ENCODE measurements at places on chromosomes 11 and 22. TPM values are rescaled to one million over a fixed set of nuclear protein-coding genes. Genes with fewer than 3 reads are reported as not detected.

PHF5A gene
- 82.3 TPM for total RNA-seq

- DNase-seq: no peak
Measured at GRCh38 chr22:45518580-45518991, 15.9 kb downstream of the FBLN1 start.

DNA sequence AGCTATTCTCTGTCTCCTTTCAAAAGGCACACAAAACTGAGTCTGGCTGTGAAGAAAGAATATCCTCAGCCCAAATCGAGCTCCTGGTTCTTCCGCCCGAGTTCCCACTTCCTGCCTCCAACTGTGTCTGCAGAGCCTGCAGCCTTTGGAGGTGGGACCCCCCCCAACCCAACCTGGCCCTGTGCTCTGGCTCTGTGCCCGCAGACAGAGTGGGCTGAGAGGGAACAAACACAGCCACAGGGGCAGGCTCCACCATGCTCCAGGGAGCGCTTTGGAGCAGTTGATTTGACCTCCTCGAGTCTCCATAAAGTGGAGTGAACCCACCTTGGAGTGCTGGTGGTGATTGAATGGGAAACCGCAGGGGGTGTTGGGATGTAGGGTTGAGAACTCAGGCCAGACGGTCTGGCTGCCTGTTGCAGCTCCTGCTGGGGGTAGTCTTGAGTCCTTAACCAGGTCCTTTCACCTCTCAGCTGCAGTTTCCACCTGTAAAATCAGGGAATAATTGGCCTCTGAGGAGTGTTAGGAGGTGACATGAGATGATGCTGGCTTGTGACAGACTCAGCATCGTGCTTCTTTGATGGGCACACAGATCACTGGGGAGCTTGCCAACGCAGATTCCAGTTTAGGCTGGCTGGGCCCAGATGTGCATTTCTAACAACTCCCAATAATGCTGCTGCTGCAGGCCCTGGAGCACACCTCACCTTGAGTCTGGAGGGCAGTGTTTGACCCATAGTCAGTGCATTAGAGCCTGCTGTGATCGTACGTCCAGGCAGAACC is 11.4 kb downstream of the DAGLA start:
- DNase-seq: no peak

PATE2 gene
- 0.07 TPM for total RNA-seq

GRCh38 chr22:41668971-41669911 is 19.4 kb downstream of the SNU13 start:
- DNase-seq: no peak

DNA sequence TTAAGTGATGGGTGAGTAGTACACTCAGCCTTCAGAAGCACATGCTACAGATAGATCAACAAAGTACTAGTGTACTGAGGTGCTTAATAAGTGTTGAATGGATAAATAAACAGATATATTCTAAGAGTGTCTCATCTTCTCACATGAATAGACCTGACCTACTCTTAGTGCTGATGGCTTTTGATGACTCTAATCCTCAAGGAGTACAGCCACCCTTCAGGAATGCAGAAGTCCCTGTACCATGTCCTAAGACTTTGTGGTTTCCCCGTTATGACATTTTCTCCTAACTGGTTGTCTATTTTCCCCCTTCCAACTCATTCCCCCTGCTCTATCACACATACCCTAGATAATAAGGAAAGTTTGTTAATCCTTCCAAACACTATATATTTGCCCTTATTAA is 61.6 kb downstream of the C11orf65 start:
- peak; percentile 72 for DNase-seq

ATG13 gene
- 52.9 TPM for total RNA-seq
